ENCODE measurements at places on chromosomes 3 and 15.

DNA sequence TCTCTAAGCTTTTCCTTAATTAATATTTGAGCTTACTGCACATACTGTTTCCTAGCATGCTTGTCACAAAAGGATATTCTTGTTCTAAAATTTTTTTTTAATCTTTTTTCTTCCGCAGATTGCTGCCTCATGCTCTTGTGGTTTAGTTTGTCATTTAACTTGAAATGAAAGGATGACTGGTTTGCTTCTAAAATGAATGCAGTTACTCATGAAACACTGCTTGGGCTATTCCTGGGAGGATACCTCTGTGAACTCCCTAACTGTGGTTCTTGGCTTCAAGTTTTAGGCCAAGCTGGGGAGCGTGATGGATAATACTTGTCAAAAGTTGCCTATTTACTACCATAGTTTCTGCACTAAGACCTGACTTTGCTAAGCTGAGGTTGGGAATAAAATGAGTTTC, 64.0 kb downstream of the USP13 start:
- no peak for DNase-seq

DNA sequence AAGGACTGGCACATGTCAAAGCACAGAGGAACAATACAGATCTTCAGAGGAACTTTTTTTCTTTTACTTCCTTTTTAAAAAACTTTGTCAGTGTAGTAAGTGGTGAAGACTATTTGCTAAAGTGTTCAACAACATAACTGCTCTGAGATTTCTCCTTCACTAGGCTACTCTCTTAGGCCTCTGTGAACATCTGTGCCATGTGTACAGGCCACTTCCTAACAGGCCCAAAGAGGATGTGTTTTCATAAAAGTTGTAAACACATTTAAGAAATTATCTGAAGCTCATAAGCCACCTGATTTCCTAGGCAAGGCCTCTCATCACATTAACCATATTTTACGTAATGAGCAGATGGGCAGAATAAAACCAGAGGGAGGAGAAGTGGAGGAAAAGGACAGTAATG, 235.4 kb downstream of the FHIT start:
- DNase-seq = no peak

DNA sequence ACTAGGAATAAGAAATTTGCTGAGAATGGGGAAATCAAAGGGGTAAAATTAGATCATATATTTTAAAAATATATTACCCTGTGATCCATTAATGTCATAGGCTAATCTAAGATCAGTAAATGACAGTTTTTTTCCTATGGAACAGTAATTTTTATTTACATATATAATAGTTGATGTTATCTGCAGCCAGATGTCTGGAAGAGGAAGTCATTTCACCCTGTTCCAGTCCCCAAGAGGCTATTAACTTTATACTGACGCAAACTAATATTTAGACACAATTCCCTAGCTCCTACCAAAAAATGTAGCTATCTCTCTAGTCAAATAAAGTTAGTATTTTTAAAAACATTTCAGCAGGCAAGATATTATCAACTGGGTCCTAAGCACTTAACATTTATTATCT, 558.0 kb downstream of the MECOM start:
- DNase-seq = no peak

DNA sequence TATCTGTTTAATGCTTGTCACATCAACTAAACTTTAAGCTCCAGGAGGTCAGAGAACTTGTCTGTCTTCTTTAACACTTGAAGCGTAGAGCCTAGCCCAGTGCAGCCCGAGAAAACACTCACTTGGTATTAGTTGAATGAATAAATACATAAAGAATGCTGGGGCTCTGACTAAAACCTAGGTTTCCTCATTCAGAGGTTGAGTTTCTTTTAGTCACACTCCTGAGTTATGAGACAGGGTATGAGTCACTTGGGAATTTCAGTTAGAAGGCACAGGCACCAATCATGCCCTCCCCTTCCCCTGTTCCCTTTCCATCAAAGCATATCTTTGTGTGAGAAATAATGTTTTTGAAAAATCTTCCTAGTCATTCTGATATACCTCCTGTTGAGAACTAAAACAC, 589.8 kb upstream of the DPPA4 start:
- peak; percentile 75 for DNase-seq

DNA sequence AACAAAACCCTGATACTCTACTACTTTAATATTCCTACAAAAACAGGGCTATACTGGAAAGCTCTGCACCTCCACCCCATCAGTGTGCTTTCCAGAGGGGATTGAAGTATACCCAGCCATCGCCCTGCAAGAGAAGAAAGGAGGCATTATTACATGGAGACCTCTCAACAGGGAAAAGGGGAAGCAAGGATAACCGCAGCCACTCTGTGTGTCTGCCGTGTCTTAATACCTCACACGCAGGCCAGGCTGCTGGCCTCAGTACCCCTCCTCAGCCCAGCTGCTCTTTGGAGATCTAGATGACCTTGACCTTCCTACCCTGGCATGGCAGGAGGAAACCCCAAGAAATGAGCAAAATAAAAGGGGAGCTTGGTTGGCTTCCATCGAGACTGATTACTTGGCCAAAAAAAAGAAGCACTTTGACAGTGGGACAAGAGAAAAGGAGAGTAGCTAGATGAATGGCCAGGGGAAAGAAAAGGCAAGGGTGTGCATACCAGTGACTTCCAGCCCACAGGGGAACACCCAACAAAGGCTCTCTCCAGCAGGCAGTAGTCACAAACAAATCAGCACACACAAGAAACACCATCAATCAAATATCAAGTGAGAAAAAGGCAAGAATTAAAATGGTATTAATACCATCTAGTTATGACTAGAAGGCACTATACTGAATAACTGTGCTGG, 129.4 kb downstream of the STT3B start:
- DNase-seq = no peak

DNA sequence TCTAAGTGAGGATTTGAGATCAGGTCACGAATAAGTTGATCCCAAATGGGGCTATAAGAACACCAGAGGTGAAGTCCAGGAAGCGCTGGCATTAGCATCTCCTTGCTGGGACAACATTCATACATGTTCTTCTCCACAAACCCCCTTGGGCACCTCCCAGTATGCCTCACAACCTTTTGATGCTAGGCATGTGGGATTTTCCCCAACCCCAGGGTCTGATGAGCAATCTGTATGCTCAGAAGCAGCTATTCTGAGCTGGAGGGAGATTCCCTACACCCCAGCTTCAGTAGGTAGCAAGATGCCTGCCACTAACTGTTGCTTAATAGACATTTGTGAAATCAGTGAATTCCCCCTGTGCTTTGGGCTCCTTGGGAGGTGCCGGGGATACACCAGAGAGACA, 32.2 kb downstream of the SLC6A11 start:
- no peak for DNase-seq

DNA sequence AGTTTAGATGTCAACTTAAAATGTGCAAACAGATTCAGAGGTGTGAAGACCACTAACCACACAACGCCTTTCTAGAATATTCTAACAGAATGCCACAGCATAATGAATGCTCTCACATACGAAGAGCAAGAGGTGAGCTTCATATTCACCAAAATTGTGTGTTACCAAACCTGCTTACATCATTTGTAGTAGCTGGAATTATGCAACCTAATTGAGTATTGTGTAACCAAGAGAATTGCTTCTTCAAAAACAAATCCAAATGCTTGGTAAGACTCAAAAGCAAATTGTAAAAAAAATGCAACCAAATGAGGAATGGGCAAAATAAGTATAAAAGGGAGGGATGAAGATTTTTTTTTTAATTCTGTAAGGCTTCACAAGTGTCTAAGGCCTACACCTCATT, 160.7 kb downstream of the TAFA4 start:
- no peak for DNase-seq

DNA sequence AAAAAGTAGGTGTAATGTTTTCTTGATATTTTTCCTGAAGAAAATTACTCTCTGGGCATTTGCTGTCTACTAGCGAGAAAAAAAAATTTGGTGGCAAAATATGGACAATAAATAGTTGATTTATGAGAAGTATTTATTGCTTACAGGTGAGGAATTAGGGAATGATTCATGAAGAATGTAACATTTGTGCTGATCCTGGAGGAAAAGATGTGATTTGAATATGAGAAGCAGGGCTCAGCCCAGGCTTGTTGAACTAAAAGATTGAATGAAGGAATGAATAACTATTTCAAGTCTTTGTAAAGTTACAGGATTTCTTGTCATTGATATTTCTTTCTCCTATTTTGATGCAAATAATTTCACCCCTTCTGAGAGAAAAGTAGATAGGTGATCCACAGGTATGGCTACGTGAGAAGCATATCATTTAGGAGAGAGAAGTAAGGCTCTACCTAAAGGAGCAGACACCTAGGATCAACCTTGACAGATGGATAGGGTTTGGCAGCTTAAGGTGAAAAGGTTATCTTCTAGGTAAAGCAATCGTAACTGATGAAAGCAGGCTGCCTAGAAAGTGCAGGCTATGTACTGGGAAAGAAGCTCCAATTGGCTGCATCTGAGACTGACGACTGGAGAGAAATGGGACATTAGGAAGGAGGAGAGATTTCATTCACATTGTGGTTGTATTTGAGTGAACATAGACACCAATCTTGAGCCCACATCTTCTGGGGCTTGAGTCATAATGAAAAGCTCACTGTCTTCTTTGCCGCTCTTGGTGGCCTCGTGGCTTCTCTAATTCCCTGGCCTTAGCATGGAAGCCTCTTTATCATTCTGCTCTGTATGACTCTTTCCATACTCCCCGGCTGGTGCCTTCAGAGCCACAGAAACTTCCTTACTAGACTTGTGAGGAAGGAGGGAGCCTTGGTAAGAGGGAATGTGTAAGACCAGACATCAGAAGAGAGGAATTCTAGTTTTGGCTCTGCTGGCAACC, 106.5 kb downstream of the P3H2 start:
- no peak for DNase-seq

DNA sequence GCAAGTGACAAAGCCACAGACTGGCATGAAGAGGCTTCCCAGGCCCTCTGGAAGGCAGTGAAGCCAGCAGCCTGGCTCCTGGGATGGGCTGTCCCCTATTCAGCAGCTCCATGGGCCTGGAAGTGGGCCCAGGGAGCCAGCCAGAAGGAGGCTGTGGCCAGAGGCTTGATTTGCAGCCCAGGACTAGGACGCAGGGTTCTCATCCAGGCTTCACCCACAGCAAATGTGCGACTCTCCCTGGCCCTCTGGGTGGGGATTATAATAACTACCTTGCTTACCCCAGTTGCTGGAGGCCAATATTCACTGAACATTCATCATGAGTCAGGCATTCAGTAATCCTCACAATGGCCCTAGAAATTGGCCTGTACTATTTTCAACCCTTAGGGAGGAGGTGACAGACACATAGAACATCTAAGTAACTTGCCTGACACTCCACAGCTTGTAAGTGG, 24.6 kb upstream of the SRP14 start:
- no peak for DNase-seq

DNA sequence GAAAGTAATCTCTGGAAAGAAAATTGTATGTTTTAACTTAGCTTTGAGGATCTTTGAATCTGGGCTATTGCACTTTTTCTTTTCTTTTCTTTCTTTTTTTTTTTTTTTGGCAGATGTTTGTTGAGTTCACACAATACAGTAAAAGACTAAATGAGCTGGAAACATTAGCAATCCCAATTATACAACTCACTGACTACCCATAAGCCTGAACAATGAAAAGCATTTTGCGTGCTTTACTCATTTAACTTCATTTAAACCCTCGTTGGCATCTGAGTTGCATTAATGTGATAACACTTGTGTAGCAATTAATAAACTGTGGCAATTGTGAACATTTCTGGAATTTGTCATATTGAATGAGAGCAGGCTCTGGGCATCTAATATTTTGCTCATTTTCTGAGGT, 269.4 kb upstream of the RBMS3 start:
- DNase-seq = no peak

DNA sequence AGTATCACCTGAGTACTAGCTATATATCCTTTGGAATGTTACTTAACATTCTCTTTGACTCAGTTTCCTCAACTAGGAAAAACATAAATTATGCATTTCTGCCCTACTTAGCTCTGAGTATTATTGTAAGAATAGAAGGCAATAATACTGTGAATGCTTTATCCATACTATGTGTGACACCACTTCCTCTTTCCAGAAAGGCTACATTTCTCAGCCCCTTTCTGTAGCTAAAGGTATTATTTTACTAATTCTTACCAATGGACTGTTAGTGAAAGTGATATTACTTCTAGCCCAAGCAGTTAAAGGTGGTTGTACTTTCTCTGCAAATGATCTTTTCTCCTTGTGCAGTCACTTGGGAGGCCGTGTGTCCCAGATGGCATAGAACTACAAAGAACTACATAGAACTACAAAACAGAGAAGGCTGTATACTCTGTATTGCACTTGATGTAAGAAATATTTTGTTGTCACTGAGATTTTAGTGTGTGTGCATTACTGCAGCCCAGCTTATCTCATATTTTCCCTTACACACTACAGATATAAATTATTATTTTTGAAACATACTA, 35.1 kb downstream of the MYH15 start:
- DNase-seq = no peak

DNA sequence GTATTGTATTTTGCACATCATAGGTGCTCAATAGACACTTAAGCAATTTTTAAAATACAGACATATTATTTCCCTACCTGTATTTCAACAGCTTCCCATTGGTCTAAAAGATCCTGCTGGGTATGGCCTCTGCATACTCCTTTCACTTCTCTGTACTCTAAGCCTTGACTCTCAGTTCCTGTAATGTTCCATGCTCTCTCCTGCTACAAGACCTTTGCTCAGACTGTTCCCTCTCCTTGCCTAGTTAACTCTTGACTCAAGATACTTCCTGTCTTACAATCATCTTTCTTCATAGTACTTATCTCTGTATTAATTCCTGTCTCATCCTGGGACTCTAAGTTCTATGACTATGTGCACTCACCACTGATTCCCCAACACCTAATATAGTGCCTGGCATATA, 1.7 kb downstream of the SCN11A start:
- no peak for DNase-seq

DNA sequence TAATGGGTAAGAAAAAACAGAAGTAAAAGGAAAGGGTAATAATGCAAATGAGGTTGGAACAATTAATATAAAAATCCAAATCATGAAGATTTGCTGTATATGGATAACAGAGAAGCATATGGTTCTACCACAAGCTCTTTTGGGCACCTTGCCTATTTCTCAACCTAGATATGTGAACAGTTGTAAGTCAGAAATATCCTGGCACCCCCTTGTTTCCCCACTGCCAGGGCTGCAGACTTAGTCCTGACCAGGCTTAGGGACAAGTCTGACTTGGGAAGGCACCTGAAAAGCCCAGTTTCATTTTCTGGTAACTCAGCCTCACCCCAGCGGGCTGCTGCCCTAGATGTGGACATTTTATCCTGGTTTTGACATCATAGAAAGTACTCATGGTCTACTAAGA, 183.2 kb upstream of the STAC start:
- DNase-seq = no peak

DNA sequence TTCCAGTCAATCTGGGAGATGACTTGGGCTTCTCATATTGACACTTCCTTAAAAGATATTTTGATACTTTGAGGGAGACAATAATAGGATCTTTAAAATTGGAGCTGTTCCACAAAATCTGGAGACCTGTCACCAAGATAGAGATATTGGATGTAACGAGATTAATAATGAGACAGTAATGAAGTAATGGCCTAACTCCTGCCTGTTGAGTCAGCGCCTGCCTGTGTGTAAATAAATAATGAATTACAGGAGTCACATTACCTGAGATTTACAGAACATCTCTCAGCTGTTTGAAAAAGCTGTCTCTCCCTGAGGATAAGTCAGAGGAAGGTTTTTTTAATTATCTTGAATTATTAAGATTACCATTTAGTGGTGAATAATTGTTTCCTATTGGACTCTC, 43.8 kb upstream of the MITF start:
- DNase-seq = no peak

GRCh38 chr15:93246266-93247242, 157.5 kb upstream of the RGMA start:
- no peak for DNase-seq

GRCh38 chr15:54803134-54803808, 393.5 kb downstream of the RSL24D1 start:
- no peak for DNase-seq
